ENCODE measurements at places on chromosomes 3 and 15.
A peak's percentile ranks its signal among the peaks of the same experiment; 100 is the strongest.

DNA sequence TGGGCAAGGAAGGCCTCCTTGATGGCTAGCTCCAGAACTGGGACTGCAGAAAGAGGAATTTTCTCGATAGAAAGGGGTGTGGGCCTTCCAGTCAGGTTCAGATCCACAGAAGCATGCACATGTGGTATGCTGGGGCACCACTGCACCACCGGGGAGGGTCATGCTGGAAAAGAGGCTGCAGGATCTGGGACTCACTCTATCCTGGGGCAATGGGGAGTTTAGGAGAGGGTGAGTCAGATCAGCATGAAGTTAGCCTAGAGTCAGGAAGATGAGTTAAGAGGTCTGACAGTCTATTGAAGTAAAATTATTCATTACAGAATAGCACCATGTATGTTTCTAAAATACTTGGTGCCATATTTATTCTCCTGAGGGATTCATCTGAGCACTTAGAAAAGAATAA is 130.2 kb upstream of the TOPAZ1 start:
- no peak for DNase-seq

GRCh38 chr3:30297112-30297511 is 309.3 kb upstream of the TGFBR2 start:
- DNase-seq: no peak

DNA sequence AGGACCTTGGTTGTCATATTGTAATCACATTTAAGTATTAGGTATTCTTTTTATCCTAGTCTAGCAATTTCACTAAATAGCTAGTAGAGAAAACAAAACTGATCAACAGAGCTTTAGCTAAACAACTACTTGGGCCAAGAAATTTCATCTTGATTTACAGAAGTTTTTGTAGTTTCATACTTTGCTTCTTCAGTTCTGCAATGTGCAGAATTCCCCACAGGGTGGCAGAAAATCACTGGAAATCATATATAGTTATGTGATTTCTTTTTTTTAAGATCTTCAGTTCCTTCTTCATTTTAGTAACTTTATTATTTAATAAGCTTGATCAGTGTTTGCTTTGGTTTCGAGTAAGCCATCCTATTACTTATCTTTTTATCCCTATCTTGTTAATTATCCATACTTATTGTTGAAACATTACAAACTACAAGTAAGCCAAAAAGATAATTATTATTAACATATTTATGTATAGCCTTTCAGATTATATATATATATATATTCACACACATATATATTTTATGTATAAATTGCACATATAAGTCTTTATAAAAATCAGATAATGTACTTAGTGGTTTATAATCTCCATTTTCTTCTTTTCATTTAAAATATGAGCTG is 2.2 kb upstream of the BNIP2 start:
- peak; percentile 53 for DNase-seq

- no peak for DNase-seq
These were observed 301.8 kb downstream of the NLGN1 start for GRCh38 chr3:173699353-173699752.

- no peak for DNase-seq
These were observed 9.4 kb upstream of the RAD18 start for GRCh38 chr3:8972639-8973038.

- DNase-seq: no peak
These were observed 50.0 kb upstream of the PCSK6 start for GRCh38 chr15:101539492-101539891.

DNA sequence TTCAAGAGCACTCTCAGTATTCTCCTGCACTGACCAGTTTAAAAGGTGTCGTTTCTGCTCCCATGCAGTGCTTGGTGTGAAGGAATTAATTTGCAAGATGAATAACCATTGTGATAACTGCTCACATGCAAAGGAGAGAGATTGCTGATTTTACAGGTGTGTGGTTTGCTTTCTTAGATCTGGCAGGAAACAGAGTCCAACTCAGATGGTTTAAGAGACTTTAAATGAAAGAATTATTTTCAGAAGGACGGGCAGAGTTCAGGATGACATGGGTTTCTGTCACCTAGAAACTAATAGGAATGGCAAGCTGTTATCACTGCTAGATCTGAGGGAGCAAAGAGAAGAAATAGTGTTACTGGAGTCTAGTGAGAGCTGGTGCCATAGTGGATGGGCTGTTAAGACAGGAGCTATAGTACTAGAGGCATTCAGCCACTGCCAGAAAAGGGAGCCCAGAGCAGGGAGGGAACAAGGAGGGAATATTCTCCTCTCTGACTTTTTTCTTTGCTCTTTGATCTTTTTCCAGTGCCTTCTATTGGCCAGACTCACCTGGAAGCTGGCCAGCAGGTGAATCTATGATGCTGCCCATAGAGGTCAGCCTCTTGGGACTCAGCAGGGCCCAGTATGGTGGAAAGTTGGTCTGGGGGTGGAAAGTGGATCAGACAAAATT is 14.9 kb downstream of the ATXN7 start:
- DNase-seq: no peak

DNA sequence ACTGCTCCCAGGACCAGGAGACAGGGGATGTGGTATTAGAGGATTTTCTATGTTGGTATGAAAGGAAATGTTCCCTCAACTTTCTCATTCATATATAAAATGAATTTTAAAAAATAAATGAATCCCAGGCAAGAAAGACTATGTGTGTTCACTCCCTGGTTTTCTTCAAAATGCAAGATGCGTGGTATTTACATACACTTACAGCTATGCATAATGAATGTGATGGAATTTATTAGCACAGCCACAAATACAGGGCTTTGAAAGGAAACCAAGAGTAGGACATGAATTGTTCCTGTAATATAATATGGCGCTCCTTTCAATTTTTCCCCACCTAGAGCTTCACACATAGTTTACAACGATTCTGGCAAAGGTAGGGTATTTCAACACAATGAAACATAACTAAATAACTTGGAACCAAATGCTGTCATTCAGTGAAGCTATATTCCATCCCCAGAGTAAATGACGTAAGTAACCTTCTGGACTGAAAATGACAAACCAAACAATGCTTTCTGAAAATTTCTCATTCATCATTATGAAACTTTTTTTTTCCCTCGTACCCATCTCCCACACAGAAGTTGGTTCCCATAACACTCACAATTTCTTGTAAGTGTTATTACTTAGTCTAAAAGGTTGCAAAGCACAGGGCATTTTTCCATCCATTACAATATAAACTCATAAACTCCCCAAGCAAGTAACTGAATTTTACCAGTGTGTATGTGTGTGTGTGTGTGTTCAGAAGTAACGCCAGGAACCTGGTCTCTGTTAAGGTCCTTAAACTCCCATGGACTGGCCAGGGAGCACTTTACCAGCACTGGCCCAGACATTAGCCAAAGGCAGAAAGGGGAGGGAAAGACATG is 41.8 kb downstream of the CBLB start:
- DNase-seq: no peak
